ENCODE measurements at places on chromosomes 1 and 21.

DNA sequence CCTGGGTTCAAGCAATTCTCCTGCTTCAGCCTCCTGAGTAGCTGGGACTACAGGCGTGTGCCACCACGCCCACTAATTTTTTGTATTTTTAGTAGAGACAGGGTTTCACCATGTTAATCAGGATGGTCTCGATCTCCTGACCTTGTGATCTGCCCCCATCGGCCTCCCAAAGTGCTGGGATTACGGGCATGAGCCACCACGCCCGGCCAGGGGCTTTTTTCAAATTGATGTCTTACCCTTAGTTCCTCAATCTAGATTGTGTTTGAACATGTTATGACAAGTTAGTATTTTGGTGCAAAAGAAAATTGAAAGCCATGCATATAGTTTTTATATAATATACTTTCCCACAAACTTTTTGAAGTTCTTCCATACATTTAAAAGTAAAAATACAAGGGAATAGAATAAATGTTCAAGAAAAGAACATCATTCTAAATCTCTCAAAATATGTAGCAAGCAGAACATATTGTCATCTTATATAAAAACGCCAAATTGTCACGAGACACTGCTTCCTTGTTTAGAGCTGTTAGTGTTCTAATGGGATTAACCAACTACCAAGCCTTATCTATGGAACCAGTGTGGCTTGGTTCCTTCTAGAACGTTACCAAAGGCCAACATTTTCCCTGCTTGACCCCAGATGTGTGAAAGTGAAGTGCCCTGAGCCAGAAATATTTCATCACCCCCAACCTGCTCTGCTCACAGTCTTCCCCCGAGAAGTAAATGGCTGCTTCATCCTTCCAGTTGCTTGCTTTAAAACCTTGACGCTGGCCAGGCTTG, 9.5 kb upstream of the PLEKHM2 start:
- no peak for DNase-seq

- DNase-seq, result no peak
Measured at GRCh38 chr1:44045064-44045463, 13.8 kb upstream of the SLC6A9 start.

GRCh38 chr1:47280142-47280541, 33.8 kb downstream of the STIL start:
- DNase-seq, result no peak

DNA sequence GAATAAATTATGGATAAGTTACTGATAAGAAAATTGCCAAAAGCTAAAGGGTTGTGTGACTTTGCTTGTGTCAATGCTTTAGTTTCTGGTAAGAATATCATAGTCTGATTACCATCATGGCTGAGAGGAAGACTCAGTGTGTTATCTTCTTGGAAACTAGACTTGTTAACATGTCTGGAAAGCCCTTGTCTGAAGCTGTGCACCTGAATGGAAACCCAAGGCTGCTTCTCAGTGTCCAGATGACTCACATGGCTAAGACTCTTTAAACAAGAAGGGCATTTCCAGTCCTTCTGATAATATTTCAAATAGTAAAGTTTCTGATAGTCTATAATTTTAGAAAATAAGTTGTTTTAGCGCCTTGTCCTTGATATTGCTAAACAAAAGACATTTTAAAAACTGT, 1092.7 kb downstream of the PLA2G4A start:
- DNase-seq, result no peak

DNA sequence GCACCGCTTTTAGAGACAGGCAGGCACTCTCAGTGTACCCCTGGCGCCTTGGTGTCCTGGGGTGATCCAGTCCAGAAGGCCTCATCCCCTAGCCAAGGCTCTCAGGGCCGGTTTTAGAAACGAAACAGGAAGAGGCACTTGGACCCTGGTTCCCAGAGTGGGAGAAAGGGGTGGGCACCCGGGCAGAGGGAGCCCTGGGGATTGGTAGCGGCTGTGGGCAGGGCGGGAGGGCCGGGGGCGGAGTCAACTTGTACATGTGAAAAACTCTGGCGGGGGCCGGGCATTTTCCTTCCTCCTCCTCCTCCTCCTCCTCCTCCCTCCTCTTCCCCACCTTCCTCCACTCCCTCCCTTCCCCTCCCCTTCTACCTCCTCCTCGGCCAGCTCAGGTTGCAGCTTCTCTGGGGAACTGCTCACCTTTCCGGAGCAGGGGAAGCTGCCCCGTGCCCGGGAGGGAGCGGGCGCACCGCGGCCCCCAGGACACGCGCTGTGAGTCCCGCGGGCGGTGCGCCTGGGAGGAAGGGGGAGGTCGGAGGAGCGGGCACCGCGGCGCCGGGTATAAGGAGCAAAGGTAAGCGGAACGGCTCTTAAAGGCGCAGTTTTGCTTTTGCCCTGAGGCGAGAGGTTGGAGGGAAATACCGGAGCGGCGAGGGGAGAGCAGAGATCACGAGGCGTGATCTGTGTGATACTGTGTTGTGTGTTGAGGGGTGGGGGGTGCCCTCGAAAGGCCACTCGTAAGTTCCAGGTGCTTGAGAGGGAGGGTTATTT, at the start of gene CDK18:
Gene CDK18 (plus strand): TSS at position 359 of the 765 bp plus-strand sequence. CDS start 18,499 bp downstream, outside the sequence.
- no peak for DNase-seq

DNA sequence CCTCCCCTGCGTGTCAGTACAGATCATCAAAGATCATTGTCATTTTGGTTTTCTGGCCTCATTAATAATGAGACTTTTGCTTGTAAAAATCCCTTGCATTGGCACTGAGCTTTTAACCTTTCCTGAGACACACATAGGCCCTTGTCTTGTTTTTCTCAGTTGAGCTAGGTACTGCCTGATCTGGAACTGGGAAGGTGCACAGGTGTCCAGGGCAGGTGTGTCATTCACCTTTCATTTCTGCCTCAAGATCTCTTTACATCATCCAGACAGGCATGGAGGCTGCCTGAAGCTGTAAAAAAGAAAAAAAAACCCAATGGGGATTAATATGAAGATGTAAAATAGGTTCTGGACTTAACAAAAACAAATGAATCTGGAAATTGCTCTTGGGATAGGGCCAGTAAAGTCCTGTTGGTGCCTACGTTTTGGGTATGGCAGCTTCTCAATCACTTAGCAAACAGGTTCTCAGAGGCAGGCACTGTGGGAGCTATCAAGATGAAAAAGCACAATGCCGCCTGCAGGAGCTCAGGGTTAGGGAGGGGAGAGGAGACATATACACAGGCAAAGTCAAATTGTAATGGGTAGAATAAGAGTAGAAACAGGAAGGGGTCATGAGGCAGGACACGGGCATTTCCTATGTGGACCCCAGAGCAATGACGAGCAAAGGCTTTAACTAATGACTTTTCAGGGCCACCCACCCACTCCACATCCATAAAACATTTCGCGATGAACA, 1.0 kb upstream of the KCNC4 start:
- DNase-seq, result no peak

DNA sequence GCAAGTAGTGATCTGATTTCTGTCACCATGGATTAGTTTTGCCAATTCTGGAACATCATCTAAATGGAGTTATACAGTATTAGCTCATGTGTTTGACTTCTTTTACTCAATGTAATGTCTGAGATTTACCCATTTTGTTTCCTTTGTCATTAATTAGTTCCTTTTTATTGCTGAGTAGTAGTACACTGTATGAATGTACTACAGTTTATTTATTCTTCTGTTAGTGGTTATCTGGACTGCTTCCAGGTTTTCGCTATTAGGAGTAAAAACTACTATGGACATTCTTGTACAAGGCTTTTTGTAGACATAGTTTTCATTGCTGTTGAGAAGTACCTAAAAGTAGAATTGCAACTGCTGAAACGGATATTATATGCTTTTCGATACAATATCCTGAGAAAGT, 14.1 kb downstream of the SUCO start:
- no peak for DNase-seq

- no peak for DNase-seq
Measured at GRCh38 chr1:201511941-201512539, 5.1 kb upstream of the CSRP1 start.

DNA sequence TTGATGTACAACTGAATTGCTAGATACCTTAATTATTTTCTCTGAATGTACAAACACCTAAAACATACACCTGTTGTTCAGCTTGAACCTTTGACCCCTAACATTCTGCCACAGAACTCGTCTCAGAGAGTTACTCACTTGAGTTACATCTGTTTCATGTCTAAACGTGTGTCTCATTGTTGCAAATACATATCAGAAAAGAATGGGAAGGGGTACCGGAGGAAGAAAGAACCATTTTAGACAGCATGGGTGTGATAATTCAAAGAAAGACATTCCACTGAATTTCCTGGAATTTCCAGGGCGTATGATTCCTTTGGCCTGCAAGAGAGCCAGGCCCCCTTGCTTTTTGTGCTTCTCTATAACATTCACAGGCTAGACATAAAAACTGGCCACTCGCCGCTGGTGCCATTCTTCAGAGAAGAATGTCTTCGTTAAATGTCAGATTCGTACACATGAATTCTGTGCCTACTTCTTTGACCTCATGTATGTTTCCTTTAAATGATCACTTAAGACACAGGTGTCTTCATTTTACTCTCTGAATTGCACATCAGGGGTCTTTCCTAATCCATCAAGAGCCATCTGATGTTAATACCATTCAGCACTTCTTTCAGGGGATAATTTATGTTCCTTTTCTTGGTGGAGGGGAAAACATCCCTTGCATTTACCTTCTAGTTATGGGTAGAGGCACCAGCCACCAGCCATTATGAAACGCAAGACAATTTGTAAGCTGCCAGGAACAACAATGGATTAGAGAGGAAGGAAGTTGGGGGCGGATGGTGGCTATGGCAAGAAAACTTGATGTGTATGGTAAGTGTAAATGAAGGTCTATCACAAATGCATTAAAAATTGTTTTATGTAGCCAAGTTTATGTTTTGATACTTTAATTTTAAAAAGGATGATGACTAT, 12.7 kb downstream of the ATF3 start:
- DNase-seq, result no peak

GRCh38 chr1:183831311-183831710, 26.4 kb downstream of the RGL1 start:
- no peak for DNase-seq

- DNase-seq, result no peak
Measured at GRCh38 chr1:174931214-174931613, 68.5 kb upstream of the CACYBP start.

DNA sequence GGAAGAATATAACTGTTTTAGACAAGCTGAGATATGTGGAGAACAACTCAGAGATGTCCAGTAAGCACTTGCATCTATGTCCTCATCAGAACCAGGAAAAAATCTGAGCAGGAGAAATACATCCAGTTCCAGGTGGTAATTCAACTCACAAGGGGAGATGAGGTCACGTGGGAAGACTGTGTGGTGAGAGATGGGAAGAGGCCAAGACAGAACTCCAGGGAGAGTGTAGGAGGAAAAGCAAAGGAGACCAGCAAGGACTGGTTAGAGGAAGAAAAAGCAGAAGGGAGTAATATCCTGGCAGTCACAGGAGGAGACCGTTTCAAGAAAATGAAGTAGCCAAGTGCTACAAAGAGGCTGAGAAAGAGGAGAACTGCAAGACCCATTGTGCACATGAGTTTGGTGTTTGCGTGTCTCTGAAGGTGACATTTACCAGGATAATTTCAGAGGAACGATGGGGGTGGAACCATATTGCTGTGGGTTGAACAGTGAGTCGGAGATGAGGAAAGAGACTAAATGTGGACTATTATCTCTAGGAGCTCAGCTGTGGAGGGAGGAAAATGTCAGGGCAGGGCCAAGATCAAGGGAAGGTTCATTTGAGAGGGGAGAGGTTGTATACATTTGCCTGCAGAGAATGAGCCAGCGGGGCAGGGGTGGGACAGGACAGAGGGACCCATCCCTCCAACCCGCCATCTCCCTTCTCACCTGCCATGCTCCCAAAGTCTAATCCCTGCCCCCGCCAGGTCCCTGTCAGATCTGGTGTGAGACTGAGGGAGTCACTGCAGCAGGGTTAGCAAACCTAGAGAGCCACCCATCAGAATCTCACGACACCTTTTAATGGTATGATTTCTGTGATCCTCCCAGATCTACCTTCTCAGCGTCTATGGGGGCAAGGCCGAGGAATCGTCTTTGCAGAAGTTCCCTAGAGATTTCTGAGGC, 24.9 kb downstream of the SUSD4 start:
- DNase-seq, result no peak

- no peak for DNase-seq
Measured at GRCh38 chr1:233024199-233024598, 73.8 kb downstream of the NTPCR start.

GRCh38 chr1:243548516-243548915, 292.7 kb downstream of the SDCCAG8 start:
- no peak for DNase-seq

- DNase-seq, result no peak
Measured at GRCh38 chr21:46217511-46218196, 10.9 kb downstream of the LSS start.

DNA sequence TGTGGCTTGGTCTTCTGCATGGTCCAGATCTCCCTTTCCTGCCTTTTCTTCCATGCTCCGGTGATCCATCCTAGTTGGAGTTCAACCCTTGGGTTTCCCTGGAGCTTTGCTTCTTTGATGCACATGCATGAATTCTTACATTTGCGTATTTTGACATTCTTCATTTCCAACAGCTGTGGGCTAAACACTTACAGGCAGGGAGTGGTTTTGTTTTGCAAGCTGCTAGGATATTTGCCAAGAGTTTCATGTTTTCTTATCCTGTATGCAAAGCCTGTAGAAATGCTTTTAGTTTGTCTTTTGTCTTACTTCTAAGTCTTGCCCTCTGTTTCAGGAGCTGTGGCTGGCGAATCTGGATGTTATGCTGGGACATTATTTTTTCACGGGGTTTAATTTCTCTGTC, 90.3 kb upstream of the PAXBP1 start:
- DNase-seq, result no peak

DNA sequence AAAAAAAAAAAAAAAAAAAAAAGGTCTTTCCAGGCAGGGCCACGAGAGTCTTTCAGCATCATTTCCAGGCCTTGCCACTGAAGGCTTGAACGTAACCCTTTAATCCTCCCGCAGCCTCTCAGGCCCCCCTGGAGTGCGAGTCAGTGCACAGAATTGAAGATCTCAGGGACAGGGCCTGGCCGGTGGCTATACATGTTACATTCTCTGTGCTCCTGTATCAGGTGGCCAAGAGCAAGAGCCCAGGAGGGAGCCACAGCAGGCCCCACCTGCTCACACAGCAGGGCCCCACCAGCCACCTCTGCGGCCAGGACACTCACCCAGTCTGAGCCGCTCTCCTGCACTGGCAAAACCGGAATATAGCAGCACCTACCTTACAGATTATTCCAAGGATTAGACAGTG, 34.1 kb upstream of the SLC25A33 start:
- no peak for DNase-seq

GRCh38 chr1:214165850-214166374, 115.0 kb upstream of the SMYD2 start:
- DNase-seq, result no peak

DNA sequence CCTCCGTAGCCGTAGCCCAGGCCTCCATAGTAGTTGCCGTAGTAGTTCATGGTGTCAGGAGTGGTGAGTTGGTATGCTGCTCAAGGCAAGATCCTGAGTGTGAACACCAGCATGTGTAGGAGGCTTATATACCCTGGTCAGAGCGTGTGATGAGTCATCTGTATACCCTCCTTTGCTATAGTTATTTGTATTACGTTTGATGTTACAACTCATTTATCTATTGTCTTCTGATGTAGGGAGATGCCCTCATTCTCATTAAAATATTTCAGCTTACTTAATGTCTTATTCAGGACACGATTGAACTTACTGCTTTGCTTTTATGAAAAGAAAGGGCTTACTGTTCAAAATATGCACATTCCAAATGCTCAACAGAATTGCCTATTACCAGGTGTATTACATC, at the start of gene KRTAP19-5:
Gene KRTAP19-5 (minus strand): TSS at position 101 of the 400 bp plus-strand sequence. CDS start 51 bp downstream, at position 50.
- DNase-seq, result no peak

GRCh38 chr1:13753636-13754402, 53.8 kb downstream of the PRDM2 start:
- DNase-seq, result no peak

- DNase-seq, result no peak
Measured at GRCh38 chr21:33824156-33824941, 91.3 kb downstream of the ATP5PO start.

- no peak for DNase-seq
Measured at GRCh38 chr1:36080236-36080635, 3.7 kb upstream of the TEKT2 start.
